Stimulated activated CD8-positive, alpha-beta memory T cell treated with anti-CD3 and anti-CD28 coated beads, Interleukin-7, amount 100 ng/mL, for 4 hours (primary cell): ENCODE measurements at places on chromosomes 7 and 10.
A peak's percentile ranks its signal among the peaks of the same experiment; 100 is the strongest.

- DNase-seq: no peak
These were observed 71.8 kb upstream of the DNAJB6 start for GRCh38 chr7:157265051-157265450.

DNA sequence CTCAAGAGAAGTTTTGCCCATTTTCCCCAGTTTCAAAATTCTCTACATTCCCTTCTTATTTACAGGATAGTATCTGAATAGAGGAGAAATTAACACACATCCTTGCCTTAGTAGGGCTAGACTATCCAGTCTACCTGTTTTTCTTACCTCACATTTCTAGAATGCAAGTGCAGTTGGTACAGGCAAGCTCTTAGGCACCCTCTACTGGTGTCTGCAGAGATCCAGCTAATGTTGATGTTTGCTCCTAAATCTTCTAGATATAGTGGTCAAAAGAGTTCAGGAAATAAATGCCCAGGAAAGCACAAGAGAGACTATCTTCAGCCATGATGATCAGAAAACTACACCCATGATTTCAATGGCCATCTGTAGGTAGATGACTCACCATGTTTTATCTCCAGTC, 205.3 kb downstream of the HTR7 start:
- no peak for DNase-seq

GRCh38 chr10:117884093-117884492, 162.6 kb downstream of the RAB11FIP2 start:
- no peak for DNase-seq

DNA sequence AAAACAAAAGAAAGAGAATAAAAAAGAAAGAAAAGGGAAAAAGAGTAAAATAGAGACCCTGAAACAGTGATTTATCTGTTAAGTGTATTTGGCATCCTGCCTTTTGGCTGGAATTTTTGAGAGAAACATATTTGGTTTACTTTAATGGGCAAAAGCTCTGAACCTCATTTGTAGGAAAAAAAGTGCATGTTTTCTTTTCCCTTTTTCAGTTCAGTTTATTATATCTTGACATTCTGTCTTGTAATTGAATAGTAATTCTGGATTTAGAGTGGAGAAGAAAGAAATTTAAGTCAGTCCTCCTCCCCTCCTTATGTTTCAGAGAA, 69.5 kb downstream of the ARID5B start:
- no peak for DNase-seq

DNA sequence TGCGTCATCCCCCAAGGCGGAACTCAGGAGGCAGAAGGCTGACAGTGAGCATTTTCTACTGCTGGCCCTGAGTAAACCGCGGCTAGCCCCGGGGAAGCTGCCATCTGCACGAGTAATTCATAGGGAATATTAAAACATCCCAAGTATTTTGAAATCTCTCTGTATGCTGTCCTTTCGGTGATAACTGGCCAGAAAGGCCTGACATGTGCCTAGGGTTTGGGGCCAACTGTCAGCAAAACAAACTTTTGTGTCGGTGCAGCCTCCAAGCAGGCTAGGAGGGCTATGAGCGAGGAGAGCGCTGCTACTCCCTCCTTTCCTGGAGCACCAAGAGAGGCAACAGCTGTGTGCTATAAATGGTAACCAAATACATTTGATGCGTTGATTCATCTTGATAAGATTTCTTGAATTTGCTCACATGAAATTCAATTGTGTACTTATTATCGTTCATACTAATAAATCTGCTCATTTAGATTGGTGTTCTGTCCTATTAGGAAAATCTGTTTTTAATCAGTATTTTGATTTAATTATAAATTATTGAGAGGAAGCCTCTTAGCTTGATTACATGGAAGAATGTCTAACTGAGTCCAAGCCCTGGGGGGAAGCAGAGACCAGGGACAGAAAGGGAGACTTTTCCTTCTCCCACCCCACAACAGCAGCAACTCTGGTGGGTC, 124.4 kb upstream of the NPS start:
- no peak for DNase-seq

GRCh38 chr7:143318661-143319060, 2.8 kb downstream of the CLCN1 start:
- DNase-seq: no peak

DNA sequence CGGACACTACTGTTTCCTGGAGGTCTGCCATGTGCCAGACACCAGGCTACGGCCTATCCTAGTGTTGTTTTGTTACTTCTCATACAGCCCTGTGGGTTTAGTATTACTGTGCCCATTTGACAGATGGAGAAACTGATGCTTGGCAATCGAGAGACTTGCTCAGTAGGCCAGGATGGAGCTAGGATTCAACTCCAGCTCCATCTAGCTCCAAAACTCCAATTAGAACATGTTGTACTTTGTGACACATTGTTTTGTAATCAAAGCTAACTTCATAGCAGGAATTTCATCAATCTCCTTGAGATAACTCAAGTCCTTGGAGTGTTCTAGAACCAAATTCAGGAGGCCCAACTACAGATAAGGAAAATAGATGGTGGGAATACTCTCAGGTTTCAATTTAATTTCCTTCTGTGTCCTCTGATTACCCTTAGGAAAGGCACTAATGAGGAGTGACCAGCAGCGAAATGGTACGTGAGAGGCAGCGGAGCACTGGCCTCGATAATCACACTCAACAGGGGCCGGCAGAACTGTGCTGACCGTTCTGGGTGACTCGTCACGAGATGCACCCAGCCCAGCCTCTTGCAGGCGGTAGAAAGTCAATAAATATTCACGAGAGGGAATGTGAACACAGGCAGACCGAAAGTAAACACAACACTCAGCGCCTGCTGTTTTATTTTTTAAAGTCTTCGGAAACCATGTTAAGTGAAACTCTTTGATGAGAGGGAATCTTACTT, 269.6 kb upstream of the NEBL start:
- no peak for DNase-seq

DNA sequence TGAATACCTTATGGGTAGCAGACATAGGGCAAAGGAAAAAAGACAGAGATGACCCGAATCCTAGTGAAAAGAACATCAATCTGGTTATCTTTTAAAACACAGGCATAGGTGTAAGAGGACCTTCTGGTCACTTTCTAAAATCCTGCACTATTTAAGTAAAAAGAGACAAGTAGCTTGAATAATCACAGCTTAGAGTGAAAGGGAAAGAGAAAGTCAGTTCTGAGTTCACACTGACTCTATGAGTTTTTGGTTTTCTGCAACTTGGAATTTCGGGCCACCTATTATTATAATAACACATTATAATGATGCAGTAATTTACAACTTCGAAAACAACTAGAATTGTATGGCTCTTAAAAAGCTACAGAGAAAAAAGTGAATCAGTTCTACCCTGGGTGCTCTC, 247.8 kb downstream of the DOCK4 start:
- DNase-seq: no peak

DNA sequence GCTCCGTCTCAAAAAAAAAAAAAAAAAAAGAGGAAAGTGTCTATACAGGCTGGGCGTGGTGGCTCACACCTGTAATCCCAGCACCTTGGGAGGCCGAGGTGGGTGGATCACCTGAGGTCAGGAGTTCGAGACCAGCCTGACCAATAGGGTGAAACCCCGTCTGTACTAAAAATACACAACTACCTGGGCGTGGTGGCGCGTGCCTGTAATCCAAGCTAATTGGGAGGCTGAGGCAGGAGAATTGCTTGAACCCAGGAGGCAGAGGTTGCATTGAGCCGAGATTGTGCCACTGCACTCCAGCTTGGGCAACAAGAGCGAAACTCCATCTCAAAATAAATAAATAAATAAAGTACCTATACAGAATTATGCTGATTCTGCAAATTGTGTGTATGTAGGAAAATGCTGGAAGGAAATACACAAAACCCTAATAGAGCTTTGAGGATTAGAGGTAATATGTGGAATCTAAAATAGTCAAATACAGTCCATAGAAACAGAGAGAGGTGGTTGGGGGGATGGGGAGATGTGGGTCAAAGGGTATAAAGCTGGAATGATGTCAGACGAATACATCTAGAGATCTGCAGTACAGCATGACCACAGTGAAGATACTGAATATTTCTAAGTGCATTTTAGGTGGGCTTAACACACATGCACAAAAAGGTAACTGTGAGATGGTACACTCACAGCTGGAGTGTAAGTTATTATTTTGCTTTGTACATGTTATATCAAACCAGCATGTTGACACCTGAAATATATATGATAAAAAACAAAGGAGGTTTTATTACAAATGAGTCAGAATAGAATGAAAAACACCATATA, 174.5 kb upstream of the KLF14 start:
- no peak for DNase-seq

DNA sequence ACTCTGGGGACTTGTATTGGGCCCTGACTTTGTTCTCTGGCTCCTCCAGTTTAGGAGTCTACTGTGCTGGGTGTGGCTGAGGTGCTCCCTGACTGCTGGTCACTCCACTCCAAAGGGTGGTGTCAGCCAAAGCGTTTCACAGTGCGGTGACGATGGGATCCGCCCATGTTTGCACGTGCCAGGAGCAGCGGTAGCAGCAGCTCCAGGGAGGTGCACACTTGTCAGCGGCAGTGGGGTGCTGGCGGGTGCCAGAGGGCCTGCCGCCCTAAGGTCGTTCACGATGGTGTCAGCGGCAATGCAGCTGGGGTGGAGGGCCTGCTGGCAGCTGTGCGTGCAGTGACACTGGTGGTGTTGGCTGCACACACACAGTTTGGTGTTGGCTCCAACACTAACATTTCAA, 268.5 kb upstream of the AKR1E2 start:
- no peak for DNase-seq

DNA sequence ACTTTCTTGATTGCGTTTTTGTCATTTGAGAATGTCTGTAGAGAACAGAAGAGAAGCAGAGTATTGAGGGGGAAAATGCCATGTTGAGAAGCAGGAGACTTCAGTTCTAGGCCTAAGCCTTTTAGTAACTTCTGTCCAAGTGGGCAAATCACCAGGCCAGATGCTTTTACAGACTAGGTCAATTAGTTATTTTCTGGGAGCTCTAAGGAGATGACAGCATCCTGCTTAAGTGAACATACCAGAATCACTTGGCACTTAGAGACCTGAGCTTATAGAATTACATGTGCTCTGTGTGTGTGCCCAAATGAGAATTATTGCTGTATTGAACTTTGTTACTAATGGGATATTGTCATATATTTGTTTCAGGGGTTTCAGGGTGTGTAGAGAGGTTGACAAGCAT, 24.0 kb downstream of the AGK start:
- DNase-seq: no peak

DNA sequence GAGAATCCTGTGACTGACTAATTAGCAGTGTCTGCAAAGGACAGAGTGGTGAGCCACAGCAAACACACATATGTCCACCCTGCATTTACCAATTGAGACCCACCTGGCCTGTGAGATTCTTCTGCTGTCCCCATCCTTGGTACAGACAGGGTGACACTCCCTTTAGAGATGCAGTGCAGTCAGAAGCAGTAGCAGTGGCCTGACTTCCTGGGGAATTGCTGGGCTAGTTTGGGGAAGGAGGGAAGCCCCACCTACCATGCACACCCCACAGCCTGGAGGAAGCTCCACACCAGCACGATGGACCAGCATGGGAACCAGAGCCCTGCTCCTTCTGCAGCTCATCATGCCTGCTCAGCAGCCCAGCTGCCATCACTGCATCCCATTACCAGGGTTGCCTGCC, 924.9 kb upstream of the ZNF722 start:
- no peak for DNase-seq

DNA sequence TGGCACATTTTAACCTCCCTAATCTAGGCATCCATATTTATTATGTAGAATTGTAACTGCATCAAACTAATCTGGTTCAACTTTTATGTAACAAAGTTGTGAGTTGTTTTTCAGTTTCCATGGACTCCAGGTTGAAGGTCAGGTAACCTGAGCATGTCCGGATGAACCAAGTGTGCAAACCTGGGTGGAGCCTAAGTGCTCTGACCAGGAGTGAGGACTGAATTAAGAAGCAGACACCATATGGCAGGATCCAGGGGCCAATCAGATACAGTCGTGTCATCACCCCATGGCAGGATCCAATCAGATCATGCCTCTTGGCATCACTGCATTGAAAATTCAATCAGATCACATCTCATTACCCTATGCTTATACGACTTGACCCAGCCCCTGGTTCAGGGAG, 41.2 kb upstream of the PHYHIPL start:
- DNase-seq: no peak

- no peak for DNase-seq
These were observed 49.1 kb downstream of the FEZF1 start for GRCh38 chr7:122255454-122255853.

GRCh38 chr7:100132697-100133151, 6.0 kb downstream of the MBLAC1 start:
- DNase-seq: peak; percentile 41

- DNase-seq: no peak
These were observed 405.9 kb downstream of the ADRA2A start for GRCh38 chr10:111482621-111483216.

DNA sequence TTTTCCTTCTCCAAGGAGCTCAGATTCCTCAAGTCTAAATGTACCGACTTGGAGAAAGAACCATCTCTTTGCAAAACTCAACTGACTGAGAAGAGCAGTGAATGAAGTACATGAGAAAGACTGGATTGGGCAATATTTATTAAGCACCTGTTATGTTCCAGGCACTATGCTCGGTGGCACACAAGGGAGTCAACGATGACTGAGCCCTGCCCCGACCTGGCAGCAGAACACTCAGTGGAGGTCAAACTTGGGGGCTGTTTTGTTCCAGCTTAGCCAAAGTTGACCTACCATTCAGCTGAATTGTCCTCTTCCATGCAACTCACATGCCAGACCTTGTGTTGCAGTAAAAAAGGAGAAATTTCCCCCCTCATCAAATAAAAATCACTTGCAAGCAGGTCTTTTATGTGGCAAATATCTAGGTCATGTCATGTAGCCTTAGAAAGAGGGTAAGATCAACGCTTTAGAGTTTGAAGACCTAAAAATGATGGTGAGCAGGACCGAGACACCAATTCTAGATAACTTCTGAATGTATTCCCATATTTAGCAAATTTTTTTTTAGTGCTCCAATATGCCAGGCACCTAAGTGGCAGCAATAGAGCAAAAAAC, 14.3 kb upstream of the XPNPEP1 start:
- DNase-seq: no peak

- DNase-seq: no peak
These were observed 77.4 kb downstream of the VOPP1 start for GRCh38 chr7:55494951-55495350.

DNA sequence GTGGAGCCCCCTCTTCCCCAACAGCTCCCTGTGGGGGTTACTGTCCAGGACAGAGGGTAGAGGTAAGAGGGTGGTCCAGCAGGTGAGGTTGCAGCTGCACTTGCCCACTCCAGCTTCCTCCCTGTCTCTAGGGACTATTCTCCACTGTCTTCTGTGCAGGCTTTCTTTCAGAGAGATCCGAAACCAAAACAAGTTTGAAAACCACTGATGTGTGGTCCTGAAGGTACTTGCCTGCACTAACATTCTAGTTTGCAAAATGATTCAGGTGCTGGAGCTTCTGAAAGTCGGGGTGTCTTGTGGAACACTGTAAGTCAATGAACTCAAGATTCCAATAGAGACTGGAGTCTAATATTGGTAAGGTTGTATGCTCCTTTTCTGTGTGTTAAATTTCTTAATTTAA, 63.1 kb downstream of the BLNK start:
- DNase-seq: no peak

GRCh38 chr7:28955718-28956607, 2.2 kb downstream of the TRIL start:
- no peak for DNase-seq

GRCh38 chr10:29806350-29806788, 171.6 kb upstream of the SVIL start:
- no peak for DNase-seq

- DNase-seq: no peak
These were observed 913 bp downstream of the NPY start for GRCh38 chr7:24284699-24285506.

- no peak for DNase-seq
These were observed 277.0 kb downstream of the INHBA start for GRCh38 chr7:41425926-41426325.

- DNase-seq: no peak
These were observed 340.1 kb upstream of the CHRM2 start for GRCh38 chr7:136528329-136528728.
